Stimulated activated CD8-positive, alpha-beta memory T cell treated with anti-CD3 and anti-CD28 coated beads, Interleukin-4, amount 100 ng/mL, for 4 hours (primary cell): ENCODE measurements at places on chromosomes 1 and 21.

GRCh38 chr21:41360072-41360821, 1.6 kb upstream of the MX2 start:
- no peak for DNase-seq

- no peak for DNase-seq
These were observed 22.1 kb downstream of the AIM2 start for GRCh38 chr1:159054427-159054826.

DNA sequence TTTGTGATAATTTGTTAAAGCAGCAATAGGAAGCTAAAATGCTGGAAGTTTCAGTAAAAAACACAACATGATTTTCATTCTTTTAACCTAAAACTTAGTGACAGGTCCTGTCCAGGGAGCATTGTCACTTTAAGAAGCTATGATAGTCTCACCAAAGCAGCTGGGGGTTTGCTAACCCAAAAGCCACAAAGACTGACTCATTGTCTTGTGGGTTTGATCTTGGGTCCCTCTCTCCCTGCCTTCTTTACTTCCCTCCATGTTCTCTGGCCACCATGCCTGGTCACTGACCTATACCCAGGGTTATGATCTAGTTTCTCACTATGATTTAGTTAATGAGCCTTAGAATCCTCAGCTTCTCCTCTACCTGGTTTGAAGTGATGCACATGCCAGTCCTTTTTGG, 213.5 kb upstream of the PTGFR start:
- no peak for DNase-seq

- DNase-seq: no peak
These were observed 8.6 kb upstream of the MT1HL1 start for GRCh38 chr1:237012788-237013383.

DNA sequence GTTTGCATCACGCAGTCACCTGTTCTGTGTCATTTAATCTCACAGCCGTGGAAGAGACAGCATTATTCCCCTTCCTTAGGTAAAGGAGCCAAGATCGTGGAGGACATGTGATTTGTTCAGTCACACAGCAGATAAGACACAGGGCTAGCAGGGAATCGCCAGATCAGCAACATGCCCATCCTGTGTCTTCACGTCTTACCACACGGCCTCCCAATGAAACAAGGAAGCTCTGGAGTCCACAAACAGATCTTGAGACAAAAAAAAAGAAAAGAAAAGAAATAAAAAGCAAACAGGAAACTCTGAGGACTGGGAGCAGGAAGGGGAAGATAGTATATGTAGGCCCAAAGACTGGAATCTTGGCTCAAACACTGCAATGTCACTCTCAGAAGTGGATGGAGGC, 155.3 kb downstream of the ADSS2 start:
- DNase-seq: no peak

DNA sequence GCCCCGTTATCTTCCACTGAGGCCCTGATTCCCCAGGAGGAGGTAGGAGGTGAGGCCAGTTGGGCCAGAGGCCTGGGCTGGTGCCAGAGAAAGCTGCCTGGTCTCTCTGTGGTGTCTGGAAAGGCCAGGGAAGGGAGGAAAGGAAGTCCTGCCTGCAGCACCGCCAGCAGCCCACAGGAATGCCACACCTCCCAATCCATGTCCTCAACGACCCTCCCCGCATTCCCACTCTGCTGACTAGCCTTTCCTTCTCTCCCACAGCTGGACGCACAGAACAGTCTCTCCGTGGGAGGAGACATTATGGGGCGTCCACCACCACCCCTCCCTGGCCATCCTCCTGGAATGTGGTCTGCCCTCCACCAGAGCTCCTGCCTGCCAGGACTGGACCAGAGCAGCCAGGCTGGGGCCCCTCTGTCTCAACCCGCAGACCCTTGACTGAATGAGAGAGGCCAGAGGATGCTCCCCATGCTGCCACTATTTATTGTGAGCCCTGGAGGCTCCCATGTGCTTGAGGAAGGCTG, 18.0 kb downstream of the CSF1 start:
- DNase-seq: no peak

DNA sequence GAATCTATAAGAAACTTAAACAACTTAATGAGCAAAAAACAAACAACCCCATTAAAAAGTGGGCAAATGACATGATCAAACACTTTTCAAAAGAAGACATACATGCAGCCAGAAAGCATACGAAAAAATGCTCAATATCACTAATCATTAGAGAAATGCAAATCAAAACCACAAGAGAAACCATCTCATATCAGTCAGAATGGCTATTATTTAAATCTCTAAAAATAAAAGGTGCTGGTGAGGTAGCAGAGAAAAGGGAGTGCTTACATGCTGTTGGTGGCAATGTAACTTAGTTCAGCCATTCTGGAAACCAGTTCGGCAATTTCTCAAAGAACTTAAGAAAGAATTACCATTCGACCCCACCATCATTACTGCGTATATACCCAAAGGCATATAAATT, 147.7 kb downstream of the FAF1 start:
- DNase-seq: no peak

GRCh38 chr1:183537405-183537804, 52.9 kb downstream of the NCF2 start:
- DNase-seq: no peak

DNA sequence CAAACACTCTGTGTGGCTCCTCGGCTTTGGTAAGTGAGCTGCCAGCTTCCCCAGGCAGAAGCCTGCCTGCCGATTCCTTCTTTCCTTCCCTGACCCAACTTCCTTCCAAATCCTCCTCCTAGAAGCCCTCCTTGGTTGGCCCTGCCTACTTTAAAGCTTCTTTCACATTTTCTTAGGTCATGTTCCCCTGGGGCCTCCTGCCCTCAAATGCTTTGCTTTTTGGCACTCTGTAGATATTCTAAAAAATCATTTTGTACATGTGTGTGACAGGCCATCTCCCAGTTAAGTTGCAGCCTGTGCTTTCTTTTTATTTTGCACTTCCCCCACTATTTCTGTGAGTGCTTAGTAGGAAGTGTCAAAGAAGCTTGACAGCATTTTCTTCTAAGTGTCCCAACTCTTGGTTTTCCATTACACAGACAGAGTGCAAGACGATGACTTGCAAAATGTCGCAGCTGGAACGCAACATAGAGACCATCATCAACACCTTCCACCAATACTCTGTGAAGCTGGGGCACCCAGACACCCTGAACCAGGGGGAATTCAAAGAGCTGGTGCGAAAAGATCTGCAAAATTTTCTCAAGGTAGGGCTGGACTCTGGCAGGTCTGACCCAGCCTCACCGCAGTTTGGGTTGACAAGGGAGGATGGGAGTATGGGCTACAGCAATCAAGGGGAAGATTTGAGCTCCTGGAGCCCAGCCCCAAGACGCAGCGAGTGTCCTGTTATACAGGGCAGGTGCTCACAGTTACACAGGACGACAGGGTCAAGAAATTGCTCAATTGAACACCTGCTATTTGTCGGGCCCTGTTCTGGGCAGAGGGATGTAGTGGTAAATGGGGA, at the start of gene S100A9:
S100A9 (plus strand) TSS at position 2 of the 838 bp plus-strand sequence; CDS start at position 432, 430 bp downstream.
- no peak for DNase-seq

GRCh38 chr1:56872597-56872996, 18.0 kb downstream of the C8A start:
- DNase-seq: no peak

DNA sequence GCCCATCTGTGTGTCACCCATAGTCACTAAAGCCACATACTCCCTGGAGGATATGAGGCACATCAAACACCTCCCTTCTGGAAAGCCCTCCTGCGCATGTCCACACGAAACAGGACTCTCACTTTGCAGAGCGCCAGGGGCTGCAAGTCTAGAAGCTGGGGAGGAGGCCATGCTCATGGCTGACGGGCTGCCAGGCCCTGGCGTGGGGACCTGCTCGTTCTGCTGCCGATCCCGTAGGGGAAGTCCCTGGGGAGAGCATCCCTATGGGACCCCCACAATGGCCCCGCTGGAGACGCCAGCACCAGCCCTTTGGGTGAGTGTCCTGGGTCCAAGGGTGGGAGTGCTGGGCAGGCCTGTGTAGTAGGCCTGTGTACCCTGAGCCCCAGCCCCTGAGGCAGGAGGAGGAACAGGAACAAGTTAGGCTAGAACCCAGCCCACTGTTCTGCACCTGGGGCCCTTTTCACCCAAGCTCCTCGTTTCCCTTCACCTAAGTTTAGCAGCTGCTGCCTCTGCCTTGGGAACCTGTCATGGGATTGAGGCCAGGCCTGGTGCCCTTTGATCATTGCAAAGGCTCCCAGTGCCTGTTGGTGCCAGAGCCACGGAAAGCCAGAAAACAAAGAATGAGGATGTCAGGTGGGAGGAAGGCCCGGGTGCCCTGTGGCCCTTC, 9.9 kb downstream of the FAM3B start:
- no peak for DNase-seq

GRCh38 chr1:107574044-107574443, 390.9 kb downstream of the VAV3 start:
- no peak for DNase-seq

GRCh38 chr1:222916100-222916499, 101.3 kb downstream of the DISP1 start:
- DNase-seq: no peak

- DNase-seq: no peak
These were observed 234.5 kb upstream of the HOOK1 start for GRCh38 chr1:59580257-59580656.
